ENCODE measurements at places on chromosomes 5 and 9.

DNA sequence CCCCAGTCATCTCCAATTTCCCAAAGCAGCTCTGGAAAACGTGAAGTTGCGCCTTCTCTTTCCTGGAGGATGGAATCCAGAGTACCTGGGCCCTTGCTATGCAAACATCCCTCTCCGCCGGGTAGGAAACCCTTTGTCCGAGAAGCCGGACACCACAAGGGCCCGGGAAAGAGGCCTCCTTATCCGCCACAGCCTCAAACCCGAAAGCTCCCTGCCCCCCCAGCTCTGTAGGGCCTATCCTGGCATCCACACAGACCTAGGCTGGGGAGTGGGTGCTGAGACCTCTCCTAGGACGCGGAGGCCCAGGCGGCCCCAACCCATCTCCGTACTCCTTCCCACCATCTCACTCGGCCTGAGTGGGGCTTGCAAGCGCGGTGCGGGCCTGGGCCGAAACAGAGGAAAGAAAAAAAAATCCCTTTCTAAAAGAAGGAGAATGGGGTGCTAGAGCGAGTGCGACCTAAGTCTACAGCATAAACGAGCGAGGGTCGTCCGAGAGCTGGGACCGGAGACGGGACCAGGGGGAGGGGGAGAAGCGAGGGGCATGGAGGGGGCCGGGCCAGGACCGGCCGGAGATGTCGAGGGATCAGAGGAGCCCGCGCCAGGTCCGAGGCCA is 624 bp downstream of the FBXW11 start:
- no peak for DNase-seq

DNA sequence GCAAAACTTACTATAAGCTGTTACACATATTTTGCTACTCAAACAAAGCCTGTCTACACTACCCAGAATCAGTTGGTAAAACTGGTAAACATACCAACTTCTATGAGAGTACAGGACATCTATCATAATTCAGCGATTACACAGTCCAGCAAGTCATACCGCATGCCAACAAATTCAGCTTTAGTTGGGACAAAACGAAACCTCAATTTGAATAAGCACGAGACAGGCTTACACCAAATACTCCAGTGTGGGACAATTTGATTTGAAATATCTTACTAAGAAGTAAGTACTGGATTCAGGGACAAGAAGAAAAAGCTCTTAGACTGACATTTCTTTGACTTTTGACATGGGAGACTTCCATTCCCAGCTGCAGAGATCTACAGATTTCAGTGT is 2.0 kb downstream of the NRG2 start:
- DNase-seq = no peak

- no peak for DNase-seq
These were observed 406.3 kb downstream of the PDE4D start for GRCh38 chr5:59487068-59487686.

DNA sequence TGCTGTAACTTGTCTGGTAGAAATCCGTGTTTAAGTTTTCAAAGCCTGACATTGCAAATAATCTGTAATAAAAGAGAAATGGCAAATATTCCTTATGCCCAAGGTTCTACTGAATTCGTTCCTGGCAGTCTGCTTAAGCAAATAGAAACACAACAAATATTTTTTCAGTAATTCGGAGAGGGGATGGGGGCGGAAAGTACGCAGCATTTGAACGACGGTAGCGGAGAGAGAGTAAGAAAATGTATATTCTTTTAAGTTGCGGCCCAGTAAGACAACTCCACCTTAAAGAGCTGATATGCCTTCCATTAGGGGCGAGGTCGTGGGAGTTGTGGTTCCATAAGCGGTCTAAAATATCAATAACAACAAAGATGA is 569 bp downstream of the YIPF5 start:
- no peak for DNase-seq

Data from CD4-positive, alpha-beta T cell treated with Interleukin-4 for 1 hour (primary cell).